Stimulated activated CD8-positive, alpha-beta memory T cell treated with anti-CD3 and anti-CD28 coated beads, Interleukin-7, amount 100 ng/mL, for 24 hours (primary cell): ENCODE measurements at places on chromosomes 1 and 21.

GRCh38 chr1:224456637-224456953 is 22.0 kb upstream of the WDR26 start:
- no peak for DNase-seq

DNA sequence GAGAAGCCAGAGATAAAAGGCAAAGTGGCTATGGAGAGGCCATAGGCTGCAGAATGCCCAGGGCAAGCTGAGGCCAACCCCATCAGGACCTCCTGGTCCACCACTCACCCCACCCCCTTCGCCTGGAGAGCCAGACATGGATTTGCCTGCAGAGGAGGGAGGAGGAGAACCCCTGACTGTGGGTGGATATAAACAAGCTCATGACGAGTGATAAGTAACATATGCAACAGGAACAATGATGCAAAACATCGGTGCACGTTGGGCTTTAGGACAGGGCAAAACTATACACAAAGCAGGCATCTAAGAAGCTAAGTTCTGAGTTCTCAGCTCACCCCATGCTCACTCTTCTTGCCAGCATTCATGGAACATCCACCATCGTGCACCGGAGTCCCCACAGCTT is 150.3 kb downstream of the ETS2 start:
- no peak for DNase-seq

- DNase-seq: no peak
Measured at GRCh38 chr21:38721958-38722357, 83.8 kb upstream of the ETS2 start.

DNA sequence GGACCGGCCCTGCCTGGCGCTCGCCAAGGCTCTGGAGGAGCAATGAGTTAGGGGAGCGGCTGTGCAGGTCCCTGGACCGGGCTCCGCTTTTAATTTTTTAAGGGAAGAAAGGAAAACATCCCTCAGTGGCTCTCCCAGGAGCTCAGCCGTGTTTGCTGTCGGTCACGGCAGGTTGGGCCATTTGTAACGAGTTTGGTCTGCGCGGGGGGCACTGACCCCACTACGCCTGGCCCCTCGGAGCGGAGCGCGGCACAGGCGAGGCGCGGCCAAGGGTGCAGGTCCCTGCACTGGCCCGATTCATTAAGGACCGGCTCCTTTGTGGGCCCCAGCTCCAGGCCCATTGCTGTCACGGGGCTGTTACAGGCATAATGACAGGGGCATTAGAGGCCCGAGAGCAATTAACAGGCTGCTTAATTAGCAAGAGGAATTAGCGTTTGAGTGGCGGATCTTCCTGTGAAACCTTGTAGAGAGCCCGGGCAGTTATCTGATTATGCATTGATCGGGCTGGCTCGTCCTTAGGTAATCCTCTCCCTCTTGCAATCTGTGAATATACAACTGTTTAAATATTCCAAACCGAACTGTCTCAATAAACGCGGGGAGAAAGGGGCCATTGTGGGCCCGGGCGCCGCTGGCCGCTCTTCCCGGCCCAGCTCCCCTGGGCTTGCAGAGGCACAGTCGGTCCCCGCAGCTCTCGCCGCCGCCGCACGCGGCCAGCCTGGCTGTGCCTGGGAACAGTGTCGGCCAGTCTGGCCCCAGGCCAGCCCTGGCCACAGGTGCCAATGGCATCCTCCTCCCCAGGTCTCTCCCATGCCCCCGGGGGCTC is 56.8 kb downstream of the PRDM16 start:
- DNase-seq: no peak
